PC-9 (cell line): ENCODE measurements at places on chromosomes 5 and 9.
A peak's percentile ranks its signal among the peaks of the same experiment; 100 is the strongest.

DNA sequence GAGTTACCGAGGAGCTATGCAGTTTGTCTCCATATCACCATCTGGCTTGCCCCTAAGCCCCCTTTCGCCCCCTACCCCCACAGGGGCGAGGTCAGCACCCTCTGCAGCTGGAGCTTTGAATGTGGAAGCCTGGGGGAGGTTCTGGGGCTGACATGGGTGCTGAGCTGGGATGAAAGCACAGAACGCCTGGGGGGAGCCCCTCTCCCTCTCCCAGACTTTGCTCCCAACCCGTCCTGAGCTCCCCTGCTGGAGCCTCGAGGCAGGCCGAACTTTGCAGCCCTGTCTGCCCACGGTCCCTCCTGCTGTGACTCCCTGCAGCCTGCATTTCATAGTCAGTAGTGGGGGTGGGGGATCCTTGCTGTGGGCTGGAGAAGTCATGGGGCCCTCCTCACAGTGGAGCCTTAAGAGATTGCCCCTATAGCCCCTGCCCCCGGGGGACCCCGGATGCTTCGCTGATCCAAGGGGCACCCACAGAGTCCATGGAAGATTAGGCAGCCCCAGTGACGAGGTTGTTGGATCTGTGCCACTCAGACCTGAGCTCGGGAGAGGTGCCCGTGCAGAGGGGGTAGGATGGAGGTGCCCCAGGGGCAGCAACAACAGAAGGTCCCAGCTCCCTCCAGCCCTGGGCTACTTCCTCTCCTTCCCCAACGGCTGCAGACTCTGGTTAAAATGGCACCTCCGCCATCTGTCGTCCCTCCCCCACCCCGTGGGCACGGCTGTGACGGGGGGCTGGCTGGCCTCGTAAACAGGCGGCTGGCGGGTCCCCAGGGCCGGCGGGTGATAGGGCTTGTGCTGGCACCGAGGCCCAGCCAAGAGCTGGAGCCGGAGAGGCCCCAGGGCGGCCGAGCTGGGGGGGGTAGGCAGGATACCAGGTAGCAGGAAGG lies 162.0 kb downstream of the C9orf50 start:
- DNase-seq: peak; percentile 33

DNA sequence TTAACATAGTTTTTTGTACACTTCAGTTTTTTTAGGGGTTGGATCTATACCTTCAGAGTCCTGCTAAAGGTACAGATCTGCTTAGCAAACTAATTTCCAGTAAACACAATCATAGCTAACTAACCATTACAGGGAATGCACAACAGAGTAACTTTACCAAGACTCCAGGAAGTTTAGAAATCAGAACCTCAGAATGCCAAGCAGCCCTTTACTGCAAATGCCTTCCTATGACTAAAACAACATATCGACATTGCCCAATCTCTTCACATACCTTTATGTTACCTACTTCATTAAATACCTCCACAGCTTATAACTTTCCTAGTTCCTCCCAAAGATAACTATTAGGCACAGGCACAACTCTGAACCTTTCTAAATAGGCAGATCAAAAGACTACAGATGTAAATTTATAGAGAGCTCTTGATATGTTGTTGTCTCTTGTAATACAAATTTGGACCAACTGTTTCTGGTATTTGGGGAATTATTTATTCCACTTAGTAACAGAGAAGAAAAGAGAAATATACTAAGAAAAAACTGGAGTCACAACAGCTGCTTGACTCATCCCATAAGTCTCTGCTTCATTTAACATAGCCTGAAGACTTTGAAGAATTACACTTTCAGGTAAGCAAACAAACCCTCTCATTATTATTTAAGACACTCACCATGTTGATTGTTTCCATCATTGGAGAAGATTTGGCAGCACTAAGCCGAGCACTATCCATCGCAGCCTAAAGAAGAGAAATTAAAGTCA lies 46.0 kb upstream of the OR2K2 start:
- DNase-seq: no peak

DNA sequence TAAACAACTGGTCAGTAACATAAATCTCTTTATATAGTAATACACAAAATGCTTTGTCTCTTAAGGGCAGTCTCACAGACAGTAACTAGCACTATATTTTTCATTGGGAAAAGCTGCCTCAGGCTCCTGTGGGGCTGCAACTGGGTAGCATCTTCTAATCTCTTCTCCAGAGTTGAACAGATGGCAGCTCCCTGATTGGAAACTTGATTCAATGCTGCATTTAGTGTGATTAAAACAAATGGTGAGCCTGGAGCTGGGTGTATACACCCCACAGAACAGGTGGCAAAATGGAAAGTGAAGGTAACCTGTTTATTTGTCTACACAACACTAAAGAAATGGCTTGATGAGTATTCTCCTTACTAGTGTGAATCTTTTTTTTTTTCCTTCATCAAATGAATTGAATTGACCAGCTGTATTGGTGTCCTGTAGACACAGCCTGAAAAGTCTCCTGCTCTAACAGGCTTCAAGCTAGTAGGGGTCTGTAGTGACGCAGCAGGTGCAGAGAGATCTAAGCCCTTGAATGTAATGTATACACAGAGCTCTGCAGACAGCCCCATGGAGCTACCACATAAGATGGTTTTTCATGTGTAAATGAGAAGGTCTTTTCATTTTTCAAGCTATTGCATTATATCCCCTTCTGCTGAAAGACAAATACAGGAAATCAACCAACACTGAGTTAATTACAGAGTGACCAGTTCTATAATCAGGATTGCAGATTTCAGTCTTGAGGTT lies 43.3 kb downstream of the IZUMO3 start:
- DNase-seq: no peak

GRCh38 chr5:176319827-176320554 lies 41.6 kb downstream of the KIAA1191 start:
- DNase-seq: no peak

DNA sequence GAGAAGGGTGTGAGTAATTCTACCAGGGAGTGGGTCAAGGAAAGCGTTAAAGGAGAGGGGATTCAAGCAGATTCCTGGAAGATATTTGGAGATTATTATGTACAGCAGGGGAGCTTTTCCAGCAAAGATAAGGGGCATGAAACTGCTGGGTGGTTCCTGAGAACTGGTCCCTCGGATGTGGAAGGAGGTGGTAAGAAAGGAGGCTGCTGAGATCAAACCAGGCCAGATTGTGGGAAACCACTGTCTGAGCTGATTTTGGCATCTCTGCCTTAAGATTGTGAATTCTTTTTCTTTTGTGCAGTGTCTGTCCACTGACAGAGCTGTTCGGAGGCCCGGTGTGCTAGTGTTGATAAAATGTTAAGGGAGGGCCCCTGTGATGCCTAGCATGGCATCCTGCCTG lies 45.4 kb downstream of the SNX30 start:
- no peak for DNase-seq

- no peak for DNase-seq
Measured at GRCh38 chr5:153429761-153430380, 60.6 kb upstream of the GRIA1 start.

GRCh38 chr5:72084876-72085275 lies 22.4 kb upstream of the MAP1B start:
- no peak for DNase-seq

DNA sequence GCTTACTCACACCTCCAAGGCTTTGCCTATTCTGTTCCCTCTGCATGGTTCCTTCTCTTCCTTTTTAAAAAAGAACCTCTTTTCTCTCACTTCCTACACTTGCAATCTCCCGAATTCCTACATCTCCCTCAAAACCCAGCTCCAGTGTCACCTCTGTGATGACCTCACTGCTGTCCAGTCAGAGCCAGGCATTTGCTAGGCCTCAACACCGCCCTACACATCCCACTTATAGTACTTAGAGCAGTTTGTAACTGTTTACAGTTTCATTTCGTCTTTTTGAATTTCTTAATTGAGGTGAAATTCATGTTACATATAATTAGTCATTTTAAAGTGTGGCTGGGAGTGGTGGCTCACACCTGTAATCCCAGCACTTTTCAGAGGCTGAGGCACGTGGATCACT lies 30.8 kb downstream of the CD14 start:
- DNase-seq: no peak

DNA sequence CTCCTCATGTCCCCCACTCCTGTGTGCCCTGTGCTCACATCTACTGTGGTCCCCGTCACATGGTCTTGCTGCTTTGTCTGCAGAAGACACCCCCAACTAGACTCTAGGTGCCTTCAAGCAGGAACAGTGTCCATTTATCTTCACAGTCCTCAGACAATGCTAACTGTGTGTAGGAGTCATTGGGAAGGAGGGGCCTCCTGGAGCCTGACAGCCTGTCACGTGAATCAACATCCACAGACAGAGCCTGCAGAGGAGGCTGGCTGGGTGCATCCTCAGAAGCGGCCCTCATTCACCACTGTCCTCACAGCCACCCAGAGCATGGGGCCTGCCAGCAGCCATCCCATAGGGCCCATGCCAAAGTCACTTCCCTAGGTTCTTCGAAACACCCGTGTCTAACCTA lies 98.7 kb downstream of the MED10 start:
- DNase-seq: no peak

GRCh38 chr5:43303242-43303641 lies 10.0 kb downstream of the HMGCS1 start:
- DNase-seq: no peak

DNA sequence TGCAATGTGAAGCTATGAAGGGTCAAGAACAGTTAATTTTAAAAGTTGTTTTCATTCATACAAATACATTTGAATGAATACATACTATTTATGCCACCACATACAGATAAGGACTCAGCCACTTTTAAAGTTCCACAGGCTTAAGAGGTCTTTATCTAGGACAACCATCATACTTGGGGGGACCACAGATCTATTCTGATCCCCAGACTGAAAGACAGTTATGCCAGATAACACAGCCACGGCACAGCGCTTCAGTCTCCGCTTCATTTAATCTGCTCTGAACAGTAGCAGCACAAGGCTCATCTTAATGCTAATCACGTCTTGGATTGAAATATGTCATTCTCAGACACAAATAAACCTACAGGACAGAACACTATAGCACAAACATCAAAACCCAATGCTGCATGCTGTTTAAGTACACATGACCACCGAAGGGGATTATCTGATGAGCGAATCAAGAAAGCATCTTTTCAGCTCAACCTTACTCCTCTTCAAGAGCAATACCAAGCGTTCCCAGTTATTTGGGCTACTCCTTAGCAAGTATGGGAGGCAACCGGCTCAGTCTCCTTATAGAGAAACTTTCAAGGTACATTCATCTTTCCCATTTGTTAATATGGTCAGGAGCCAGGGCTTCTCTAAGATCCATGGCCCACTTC lies 33.3 kb downstream of the PUM3 start:
- DNase-seq: no peak

- DNase-seq: no peak
Measured at GRCh38 chr9:138052322-138052615, 174.7 kb downstream of the CACNA1B start.

- no peak for DNase-seq
Measured at GRCh38 chr9:87152256-87152655, 204.9 kb upstream of the GAS1 start.

DNA sequence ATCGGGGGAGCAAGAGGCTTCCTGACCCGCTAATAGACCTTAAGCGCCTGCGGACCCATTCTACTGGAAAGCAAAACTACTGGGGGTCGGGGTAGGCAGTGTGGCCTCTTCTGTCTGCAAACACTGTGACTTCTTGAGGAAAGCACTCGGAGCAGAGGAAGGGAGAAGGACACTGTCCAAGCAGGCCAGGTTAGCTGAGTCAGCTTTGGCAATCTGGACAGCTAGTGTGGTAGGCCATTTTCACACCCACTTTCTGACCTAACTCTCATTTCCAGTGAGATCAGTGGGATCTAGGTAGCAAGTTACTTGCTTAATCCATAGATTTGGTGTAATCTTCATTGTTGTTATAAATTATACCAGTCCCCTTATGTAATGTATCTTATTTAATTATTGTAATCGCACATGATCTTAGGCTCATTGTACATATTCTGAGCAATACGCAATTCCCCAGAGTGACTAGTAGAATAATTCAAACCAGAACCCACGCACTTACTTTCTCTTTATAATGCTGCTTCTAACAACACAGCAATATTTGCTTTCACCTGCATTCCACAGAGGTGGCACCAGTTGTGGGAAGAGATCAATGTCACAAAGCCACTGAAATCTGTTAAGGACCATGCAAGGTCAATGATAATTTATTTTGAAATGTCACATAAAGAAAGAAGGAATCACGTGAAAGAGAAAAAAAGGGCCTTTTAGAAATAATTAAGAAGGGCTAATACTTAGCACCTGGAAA lies 82.9 kb downstream of the NREP start:
- no peak for DNase-seq

DNA sequence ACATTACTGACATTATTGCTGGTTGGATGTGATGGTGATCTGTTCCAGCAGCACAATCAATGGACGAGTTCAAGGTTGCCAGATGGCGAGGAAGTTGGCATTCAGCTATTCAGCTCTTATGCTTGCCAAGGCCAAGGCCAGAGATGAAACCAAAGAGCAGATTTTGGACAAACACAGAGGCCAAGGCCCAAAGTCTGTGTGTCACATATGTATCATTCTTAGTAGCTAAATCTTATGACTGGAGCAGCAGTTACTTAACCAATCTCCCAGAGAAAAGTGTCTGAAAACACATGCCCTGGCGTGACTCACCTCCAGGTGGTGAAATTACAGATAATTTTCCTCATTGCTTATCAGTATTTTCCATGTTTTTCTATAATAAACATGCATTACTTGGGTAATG lies 189.0 kb upstream of the EGFLAM start:
- no peak for DNase-seq

- DNase-seq: no peak
Measured at GRCh38 chr5:76771705-76772405, 47.0 kb upstream of the F2RL1 start.

- no peak for DNase-seq
Measured at GRCh38 chr5:18601185-18601584, 966.9 kb downstream of the TAF11L14 start.

- DNase-seq: no peak
Measured at GRCh38 chr5:150689120-150689519, 11.7 kb downstream of the RBM22 start.

- DNase-seq: no peak
Measured at GRCh38 chr5:126456217-126456820, 33.1 kb downstream of the GRAMD2B start.

DNA sequence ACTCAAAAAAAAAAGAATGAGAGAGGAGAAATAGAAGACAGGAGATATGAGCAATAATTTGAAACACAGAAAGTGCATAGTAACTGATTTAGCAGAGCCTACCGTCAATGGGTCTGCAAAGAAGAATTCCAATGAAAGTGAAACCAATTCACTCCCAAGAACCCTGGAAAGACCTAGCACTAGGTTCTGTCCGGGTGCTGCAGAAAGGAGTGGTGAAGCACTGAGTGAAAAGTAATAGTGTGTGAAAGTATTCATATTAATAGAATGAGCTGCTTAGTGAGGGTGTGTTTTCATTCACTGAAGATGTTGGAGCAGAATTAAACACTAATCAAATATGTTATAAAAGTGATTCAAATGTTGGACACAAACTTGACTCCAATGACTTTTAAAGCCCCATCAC lies 51.3 kb upstream of the SLC30A5 start:
- no peak for DNase-seq

- peak; percentile 64 for DNase-seq
Measured at GRCh38 chr5:160269017-160269416, 39.7 kb downstream of the FABP6 start.
